ENCODE measurements at places on chromosomes 2 and 18.

DNA sequence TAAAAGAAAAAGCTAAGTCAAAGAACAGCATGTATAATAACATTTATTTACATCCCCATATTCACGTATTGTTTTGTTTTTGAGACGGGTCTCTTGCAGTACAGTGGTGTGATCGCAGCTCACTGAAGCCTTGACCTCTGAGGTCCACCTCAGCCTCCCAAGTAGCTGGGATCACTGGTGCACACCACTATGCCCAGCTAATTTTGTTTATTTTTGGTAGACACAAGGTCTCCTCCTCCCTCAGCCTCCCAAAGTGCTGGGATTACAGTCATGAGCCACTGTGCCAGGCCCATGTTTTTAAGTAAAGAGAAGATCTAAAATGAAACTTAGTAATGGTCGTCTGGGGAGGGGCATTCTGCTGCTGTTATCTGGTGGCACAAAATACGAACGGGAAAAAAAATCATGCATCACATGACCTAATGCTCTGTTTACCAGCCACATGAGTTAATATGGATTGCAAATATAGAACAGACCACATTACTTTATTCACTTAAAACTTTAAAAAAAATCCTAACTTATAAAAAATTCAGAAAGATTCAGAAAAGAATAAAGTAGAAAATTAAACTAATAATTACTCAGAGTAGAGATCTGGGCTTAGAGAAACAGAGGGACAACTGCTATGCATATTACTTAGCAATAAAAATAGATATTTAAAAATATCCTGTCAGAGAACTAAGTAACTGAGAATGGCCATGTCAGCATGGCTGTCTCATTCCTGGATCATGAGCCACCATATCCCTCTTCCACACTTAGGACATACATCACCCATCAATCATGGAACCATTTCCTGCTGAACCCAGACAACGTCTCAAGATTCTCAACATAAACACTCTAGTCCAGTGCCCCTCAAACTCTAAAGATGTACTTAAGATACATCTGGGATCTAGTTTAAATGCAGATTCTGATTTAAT, 7.3 kb downstream of the MMADHC start:
- no peak for DNase-seq

GRCh38 chr2:129730979-129731378, 248.5 kb upstream of the RAB6C start:
- no peak for DNase-seq

DNA sequence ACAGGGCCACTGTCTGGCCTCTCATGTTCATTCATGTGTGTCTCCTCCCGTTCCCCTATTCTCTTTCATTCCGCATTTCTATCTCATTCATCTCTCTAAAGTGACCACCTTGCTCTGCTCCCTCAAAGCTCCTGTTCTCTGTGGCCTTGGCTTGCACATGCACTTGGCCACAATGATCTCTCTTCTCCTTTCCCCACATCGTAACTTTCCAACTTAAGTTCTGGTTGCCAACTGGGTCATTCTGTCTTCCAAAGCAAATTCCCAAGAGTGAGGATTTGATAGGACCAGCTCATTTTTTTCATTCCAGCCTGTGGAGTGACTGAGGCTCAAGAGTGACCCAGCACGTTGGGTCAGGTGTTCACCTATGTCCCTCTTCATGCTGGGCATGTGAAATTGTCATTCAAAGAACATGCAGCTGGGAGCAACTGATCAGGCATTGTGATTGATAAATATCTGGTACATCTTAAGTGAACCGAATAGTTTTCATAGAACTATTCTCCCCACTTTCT, 14.3 kb upstream of the ITGA6 start:
- no peak for DNase-seq

DNA sequence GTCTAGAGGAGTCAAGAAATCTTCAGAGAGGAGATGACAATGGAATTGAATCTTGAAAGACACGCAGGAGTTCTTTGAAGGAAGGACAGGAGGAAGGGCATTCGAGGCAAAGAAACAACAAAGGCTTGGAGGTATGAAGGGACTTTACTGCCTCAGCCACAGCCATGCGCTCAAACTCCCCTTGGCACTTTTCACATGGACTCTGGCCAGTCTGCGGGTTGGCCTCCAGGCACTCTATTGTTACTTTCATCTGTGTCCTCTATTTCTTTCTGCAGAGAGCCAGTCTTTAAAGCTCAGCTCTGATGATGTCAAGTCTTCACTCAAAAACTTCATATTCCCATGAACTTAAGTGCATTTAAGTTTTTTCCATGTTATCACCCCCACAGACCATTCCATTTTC, 95.4 kb downstream of the ZAP70 start:
- no peak for DNase-seq

GRCh38 chr2:63977904-63978303, 41.3 kb downstream of the VPS54 start:
- DNase-seq, result no peak

- no peak for DNase-seq
Observed at GRCh38 chr2:48508461-48509124, 21.4 kb upstream of the STON1 start.

DNA sequence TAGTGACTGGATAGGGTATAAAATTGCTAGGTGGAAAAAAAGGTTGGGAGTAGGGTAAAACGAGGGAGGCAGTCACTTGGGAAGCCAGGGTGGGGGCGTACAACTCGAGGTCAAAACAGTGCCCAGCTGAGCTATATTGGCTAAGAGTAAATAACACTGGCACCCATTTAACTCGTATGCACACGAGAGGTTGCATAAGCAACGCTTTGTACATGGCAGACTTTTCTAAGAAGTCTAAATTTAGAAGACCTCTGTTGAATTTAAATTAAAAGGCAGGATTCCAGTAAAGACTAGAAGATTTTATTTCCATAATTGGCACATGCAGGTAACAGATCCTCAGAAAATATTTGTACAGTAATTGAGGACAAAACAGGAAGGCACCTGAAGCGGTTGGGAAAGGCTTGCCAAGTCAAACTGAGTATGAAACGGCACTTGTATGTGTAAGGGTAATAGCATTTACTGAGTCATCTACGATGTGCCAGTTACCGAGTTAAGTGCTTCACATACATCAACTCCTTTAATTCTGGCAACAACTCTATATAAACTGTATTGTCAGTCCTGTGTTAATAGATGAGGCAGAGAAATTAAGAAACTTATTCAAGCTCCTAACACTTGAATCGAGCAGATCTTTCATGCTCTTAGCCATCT, 1.4 kb upstream of the MALT1 start:
- DNase-seq, result no peak

- DNase-seq, result no peak
Observed at GRCh38 chr2:143034292-143035074, 94.7 kb upstream of the ARHGAP15 start.

DNA sequence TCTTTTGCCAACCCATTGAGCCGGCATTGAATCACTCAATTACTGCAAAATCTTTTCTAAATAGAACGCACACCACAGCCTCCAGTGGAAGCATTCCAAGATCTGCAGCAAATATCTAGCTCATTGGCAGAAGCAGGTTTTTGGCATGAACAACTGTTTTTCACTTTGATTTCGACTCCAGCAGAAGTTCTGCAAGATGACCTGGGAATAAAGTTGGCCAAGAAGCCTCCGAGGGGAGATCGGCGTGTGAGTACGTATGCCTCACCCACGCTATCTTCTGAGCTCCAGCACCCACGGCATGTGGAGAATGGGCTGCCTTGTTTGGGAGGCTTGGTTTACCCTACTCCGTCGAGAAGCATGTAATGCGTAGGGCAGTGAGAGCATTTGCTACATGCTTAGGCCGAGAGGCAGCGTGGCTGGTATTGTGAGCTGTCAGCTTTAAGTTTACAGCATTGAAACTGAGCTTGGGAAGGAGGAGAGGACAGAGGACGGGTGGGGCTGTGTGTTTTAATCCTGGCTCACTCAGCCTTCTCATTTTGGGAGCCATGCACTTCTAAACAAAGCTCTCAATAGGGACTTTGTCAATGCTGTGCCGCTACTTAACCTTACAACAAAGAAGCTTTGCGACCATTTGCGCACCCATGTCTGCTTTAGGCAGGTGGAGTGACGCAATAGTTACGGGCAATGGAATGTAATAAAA, 10.5 kb downstream of the PCARE start:
- DNase-seq, result no peak

DNA sequence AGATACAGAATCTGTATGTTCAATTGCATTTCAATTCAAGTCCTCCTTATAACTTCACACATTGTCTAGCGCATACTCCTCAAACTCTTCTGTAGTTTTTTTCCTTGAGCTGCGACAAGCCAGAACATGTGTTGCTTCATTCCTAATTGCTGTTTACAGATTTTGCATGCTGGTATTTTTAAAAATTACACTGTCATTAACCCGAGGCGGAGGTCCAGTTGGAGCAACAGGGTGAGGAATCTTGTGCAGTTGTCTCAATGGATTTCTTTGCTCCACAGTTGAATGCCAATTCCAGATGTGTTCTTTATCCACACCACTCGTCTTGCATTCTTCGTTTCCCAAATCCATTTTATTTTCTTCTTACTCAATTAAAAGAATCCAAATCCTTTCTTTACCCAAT, 16.4 kb upstream of the SERPINB13 start:
- no peak for DNase-seq

DNA sequence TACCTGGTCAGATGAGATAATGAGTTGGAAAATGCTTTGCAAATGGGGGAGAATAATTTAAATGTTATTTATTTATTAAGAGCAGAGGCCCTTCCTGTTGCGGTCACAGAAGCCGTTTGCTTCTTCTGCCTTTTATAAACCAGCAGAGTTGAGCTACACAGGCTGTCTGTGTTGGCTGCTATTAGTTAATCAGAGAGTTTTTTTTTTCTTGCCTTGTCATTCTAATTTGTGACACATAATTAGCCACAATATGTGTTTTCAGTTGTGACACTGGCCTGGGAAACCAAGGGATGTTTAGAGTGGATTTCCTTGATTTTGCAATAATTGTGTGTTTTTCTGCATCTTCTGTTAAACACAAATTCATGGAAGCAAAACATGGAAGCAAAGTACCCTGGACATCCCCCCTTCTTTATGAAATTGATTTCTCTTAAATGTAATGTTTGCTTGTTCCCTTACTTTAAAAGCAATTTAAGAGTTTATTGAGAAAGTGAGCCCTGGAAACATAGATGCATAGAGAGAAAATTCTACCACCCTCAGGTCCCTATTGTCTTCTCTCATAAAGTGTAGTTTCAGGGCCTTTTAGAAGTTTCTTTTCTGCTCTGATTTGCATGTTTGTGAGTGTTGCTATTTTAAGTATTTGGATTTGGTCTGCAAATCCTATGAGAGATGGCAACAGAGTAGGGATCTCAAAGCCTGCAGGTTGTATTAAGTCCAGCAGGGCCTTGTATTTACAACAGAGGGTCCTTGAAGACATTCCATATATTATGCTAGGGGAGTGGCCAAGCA, 22.8 kb upstream of the IL37 start:
- no peak for DNase-seq

DNA sequence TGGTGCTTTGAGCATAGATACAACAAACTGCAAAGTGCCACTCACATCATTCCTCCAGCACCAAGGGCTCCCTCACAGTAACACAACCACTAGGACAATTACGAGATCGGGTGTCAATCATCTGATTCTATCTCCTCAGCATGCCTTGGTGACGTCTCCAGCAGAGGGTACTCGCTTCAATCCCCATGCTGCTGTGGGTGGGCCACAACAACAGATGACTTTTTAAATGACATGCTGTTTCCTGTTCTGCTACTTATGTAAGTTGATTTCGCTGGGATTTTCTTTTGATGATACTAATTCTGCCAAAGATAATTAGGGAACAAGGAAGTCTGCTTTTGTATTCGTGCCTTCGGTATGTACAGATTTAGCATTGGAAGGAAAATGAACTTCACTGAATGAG, 1113.0 kb downstream of the BCL11A start:
- DNase-seq, result no peak

- no peak for DNase-seq
Observed at GRCh38 chr2:18077231-18077630, 198.8 kb downstream of the KCNS3 start.

- DNase-seq, result no peak
Observed at GRCh38 chr18:13397504-13398163, 179.1 kb downstream of the LDLRAD4 start.

DNA sequence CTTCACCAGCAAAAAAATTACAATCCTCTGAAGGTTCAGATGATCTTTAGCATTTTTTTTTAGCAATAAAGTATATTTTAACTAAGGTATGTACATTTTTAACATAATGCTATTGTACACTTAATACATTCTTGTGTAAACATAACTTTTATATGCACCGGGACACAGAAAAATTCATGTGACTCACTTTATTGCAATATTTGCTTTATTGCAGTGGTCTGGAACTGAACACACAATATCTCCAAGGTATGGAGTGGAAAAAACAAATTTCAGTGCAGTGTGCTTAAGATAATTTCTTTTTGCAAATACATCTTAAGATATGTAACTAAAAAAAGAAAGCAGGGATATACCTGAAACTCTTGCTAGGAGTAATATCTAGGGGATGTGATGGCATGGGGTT, 5.1 kb upstream of the TWSG1 start:
- no peak for DNase-seq

DNA sequence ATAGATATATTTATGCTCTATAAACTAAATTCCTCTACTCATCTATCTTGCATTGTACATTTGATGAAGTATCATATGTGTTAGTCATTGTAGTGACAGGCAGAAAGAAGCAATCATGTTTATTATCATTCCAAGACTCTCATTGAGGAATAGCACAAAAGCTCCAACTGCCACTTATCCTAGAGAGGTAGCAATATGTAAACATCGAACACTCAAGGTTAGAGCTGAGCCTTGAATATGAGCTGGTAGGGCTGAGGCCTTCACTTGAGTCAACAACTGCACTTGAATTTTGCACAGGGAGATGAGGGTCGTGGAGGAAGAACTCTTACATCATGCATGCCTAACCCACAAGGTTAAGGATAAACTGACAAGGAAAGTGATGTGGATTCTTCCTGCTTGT, 900.9 kb downstream of the CPS1 start:
- no peak for DNase-seq

DNA sequence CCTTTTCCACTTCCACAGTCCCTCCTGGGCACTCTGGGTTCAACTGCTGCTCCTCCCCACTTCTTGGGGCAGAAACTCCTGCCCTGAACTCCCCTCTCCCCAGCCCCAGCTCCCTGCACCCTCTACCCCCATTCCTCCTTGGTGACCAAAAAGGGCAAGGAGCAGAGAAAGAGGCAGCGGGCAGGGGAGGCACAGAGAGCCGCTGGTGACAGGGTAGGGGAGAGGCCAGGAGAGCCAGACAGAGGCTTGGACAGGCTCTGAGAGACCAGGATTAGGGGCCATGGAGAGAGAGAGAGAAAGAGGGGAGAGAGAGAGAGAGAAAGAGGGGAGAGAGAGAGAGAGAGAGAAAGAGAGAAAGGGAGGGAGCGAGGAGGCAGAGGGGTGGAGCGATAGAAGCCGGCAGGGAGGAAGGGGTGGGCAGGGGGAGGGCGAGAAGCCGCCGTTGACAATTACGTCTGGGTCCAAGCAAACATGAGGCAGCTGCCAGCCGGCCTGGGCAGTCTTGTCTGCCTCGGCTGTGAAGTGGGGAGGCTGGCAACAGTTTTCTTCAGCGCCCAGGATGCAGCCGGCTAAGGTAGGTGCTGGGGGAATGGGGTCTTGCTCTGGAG, at the start of gene KCNIP3:
Gene KCNIP3 (plus strand): TSS at position 468 of the 608 bp plus-strand sequence. CDS start 92 bp downstream, at position 560.
- DNase-seq, result no peak

GRCh38 chr2:150887926-150888325, 373.7 kb downstream of the RBM43 start:
- DNase-seq, result no peak

- no peak for DNase-seq
Observed at GRCh38 chr18:58955001-58955400, 90.3 kb downstream of the ZNF532 start.

Data from omental fat pad (tissue), 4 donors.